ENCODE measurements at places on chromosomes 12 and 14. TPM values are rescaled to one million over a fixed set of nuclear protein-coding genes. Genes with fewer than 3 reads are reported as not detected.

- DNase-seq: no peak
These were observed 5.0 kb downstream of the IRAK4 start for GRCh38 chr12:43763769-43764168.

GRCh38 chr12:49346659-49347310 is at the start of gene DNAJC22:
DNAJC22 (plus strand) TSS chr12:49346888; CDS start chr12:49348873, 1,985 bp downstream.
- no peak for DNase-seq

GRCh38 chr12:117671734-117672133 is 297.1 kb downstream of the KSR2 start:
- no peak for DNase-seq

DNA sequence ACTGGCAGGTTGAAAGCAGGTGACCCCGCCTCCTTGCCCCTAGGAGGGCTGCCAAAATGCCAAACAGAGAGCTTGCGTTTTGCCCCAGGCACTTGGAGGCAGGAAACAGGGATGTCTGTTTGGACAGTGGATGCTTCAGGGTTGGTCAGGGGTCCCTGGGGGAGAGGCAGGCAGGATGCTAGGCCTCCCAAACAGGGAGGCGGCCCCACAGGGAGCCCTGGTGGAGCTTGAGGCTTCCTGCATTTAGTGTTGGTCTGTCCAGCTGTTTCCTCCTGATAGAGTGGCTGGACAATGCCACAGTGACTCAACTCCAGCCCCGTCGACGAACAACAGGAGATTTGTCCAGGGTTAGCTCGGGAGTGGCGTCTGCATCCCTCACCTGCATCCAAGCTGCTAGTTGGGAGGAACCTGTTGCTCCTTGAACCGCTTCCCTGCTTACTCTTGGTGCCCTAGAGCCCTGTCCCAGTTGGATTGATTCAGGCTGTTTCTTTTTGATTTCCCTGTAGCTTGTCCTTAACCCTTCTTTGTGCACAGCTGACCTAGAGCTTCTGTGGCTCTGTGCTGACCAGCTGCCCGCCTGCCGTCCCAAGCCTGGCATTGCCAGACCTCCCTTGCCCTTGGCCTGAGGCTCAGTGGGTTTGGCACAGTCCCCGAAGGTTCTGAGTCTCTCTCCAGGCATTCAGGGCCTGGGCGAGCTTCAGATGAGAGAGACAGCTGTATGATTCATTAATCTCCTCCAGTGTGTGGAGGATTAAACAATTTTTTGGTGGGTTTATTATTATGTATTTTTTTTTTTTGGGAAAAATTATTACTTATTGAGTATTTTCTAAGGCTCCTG is 45.9 kb downstream of the TSPAN9 start:
- DNase-seq: no peak

GRCh38 chr14:62445570-62445969 is 599.7 kb downstream of the KCNH5 start:
- DNase-seq: no peak

GRCh38 chr12:78866518-78866917 is 1.9 kb downstream of the SYT1 start:
- DNase-seq: no peak

DNA sequence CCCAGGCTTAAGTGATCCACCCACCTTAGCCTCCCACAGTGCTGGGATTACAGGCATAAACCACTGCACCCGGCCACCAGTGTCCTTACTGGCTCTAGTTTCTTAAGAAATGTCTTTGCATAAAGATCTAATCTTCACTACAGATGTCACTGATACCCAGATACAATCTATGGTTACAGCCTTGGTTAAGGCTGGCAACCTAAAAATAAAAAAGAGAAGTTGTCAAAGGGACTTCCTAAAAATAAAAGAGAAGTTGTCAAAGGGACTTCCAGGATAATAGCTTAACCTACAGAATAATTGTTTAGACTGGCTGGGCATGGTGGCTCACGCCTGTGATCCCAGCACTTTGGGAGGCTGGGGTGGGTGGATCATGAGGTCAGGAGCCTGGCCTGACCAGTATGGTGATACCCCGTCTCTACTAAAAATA is 27.6 kb downstream of the ETFBKMT start:
- DNase-seq: no peak

GRCh38 chr14:23202001-23202400 is 18.5 kb upstream of the SLC7A8 start:
- DNase-seq: no peak

GRCh38 chr12:13661005-13661887 is 320.2 kb downstream of the GRIN2B start:
- DNase-seq: no peak

DNA sequence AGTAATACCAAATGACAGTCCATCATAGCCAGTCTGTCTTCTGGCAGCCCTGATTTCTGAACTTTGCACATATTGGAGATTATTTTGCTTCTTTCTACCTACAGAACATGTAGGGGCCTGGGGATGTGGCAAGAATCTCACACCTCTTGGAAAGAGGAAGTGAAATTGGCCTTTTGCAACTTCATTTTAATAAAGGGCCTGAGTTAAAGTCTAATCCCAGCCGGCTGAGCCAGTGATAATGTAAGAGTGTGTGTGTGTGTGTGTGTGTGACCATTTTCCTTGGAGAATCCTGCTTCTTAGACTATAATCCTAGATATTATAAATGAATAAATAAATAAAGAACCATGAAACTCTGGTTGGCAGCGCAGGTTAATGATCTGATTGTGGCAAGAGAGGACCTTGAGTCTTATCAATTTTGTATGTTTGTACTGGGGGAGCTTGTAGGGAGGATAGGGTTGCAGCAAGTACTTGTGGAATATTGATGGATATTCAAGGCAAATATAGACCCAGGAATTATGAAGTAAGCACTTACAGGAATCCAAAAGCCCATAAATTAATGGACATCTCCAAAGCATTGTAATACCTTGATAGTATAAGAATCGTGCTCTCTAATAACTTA is 233.2 kb upstream of the AMIGO2 start:
- DNase-seq: no peak

DNA sequence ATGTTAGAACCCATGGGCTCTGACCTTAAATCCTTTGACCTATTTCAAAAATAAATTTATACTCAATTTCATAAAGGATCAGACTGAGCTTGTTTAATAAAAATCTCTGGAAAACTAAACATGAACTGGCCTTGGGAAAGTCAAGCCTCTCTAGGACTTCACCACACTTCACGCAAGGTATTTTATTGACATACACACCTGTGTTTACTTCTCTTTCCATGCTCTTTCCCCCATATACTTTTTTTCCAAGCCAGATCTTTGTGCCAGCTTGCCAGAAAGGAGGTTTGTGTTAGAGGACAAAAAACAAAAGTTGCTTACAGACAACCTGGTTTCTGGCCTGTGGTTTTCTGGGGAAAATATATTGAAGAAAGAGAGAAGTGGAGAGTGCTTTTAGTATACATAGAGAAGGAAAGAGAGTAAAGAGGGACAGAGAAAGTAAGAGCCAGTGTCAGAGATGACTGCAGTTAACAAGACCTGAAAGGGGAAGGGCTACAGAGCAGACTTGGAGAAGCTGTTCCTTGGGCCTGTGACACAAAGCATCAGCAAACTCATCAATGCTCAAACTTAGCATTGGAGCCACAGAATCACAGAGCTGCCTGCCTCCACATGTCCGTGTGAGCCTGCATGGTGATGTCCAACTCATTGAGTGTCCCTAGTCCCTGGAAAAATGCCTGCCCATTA is 77.3 kb upstream of the TMTC2 start:
- no peak for DNase-seq

GRCh38 chr12:99558109-99558508 is 89.4 kb upstream of the GARIN6 start:
- no peak for DNase-seq

DNA sequence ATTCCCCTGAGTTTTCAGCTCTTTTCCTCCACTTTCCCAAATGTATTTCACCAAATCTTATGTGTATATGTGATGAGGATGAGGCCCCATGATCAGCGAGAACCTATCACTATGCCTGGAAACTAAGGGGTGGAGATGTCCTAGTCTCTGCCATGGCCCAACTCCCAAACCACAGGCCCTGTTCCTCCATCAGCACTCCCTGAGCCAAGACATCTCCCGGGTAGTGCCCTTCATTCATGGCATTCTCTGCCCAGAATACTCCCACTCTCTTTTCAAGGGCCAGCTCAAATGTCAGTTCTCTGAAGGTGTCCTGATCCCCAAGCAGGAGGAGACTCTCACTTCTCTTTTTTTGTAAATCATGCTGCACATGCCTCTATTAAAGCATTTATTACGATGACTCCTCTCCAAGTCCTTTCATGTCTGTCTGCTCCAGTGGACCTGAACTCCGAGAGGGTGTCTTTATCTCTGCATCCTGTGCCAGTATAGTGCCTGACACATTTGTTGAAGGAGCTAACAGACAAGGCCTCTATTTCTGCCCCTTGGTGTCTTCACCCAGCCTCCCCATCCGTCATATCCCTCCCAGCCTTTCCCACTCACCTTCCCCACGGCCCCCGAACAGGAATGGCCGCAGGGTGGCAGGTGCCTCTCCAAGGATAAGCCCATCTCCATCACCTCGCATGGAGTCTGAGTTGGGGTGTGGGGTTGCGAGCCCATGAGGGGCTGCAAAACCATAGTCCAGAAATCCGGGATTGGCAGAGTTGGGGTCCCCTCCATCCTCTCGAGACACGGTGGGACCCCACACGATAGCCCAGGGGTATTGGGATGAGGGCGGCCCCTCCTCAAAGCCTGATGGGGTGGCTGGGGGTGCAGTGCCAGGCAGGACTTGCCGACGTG is 3.7 kb downstream of the PIANP start:
- no peak for DNase-seq

GRCh38 chr14:59981564-59981963 is 61.6 kb downstream of the LRRC9 start:
- no peak for DNase-seq

DNA sequence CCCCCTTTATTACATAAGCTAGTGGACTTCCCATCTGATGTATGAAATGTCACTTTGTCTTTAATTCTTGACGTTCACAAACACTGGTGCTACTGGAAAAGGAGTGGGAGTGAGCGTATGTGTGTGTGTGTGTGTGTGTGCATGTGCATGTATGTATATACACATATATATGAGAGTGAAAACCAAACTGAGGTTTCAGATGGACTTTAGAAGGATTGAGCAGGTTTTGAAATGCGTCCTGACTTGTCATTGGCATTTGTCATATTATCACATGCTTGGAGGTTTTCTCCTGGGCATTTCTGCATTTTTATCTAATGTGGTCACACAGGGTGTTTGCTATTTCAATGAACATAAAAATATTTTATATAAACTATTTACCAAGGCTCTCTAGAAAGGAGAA is 1085.9 kb downstream of the BCL11B start:
- no peak for DNase-seq

ZFYVE21 gene
- 18.8 TPM for total RNA-seq

RNU4-1 gene
- 925 TPM for total RNA-seq

PTGER2 gene
- total RNA-seq: 29.4 TPM

CATSPERB gene
- 6.7 TPM for total RNA-seq

GLI1 gene
- 0.30 TPM for total RNA-seq

All from CD4-positive, alpha-beta memory T cell (primary cell).